ENCODE measurements at places on chromosomes 7 and 10. TPM values are rescaled to one million over a fixed set of nuclear protein-coding genes. Genes with fewer than 3 reads are reported as not detected.

GRCh38 chr10:70747192-70747965 is 37.8 kb downstream of the TBATA start:
- DNase-seq = peak; percentile 42

GRCh38 chr10:10624567-10624962 is 393.1 kb upstream of the CELF2 start:
- no peak for DNase-seq

- no peak for DNase-seq
Observed at GRCh38 chr7:99707096-99707495, 27.3 kb upstream of the CYP3A5 start.

Gene RBM48
- 10.7 TPM for total RNA-seq

Gene TMEM184A
- total RNA-seq = 0.74 TPM

Gene AGFG2
- total RNA-seq = 5.6 TPM

DNA sequence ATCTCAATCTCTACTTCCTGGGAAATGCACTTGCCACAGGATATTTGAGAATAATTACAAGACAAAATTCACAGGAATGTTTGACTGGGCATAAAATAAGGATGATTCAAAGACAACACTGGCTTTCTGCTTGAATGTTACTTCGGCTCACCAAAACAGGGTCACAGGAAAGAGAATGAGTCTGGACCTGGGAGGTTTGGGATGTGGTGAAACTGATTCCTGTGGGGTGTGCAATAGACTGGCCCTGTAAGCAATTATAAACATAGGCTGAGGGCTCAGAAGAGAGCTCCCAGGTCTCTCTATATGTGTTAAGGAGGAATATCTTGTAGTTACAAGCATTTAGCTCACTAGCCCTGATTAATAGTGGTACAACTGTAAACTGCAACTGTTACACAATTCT is 613.9 kb upstream of the CELF2 start:
- DNase-seq = no peak

DNA sequence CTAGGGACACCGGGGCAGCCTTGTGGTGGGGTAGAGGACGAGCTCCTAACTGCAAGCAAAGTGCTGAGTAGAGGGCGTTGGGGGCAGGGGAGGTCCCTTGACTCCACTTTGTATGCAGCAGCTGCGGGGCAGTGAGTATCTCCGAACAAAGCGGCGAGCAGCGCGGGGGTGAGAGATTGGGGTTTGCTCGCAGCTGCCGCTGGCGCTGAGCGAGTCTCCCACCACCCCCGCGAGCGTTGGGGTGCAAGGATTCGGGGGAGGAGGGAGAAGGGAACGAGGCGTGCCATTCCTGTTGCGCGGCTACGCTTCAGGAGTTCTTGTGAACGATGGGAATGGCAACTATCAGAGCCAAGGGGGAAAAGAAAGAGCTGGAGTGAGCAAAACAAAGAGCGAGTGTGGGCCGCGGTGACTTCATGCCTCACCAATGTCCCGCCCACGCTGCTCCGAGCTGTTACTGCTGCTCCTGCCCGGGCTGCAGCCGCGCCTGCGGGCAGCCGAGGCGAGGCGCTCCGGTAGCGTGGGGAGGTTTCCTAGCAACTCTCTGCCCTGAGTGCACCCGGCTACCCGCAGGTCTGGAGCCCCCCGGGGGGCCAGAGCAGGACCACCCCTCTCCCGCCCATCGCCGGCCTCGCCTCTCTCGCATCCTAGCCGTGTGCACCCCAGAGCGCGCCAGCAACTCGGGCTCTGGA is at the start of gene ITGB8:
ITGB8 (plus strand) TSS at position 662 of the 689 bp plus-strand sequence. CDS start 907 bp downstream, outside the sequence.
- DNase-seq = peak; percentile 75

- DNase-seq = peak; percentile 76
Observed at GRCh38 chr7:157613575-157614322, 276.9 kb downstream of the DNAJB6 start.

Gene PAX4
- total RNA-seq = 0.07 TPM

Gene SRRM3
- 7.6 TPM for total RNA-seq

Gene PNLIPRP2
- total RNA-seq = not detected

All from H7 (cell line).